WERI-Rb-1 (cell line): ENCODE measurements at places on chromosomes 7 and 10.

DNA sequence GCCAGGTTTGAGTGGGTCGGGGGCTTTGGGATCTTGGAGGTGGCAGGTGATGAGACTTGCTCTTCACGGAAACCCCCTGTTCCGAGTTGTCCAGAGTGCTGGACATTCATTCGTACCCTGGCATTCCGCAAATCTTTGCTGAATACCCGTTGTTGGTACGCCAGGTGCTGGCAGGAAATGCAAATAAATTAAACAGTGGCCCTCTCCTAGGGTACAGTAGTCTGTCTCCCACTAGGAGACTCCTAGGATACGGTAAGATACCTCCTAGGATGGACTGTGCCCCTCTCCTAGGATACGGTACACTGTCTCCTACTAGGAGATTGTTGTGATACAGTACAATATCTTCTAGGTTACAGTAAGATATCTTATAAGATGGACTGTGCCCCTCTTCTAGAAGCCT is 544 bp downstream of the SEC23IP start:
- no peak for DNase-seq

- DNase-seq, result no peak
These were observed 4.5 kb downstream of the KCNK18 start for GRCh38 chr10:117201826-117202225.

GRCh38 chr10:75304741-75305390 is 69.1 kb upstream of the COMTD1 start:
- DNase-seq, result no peak

DNA sequence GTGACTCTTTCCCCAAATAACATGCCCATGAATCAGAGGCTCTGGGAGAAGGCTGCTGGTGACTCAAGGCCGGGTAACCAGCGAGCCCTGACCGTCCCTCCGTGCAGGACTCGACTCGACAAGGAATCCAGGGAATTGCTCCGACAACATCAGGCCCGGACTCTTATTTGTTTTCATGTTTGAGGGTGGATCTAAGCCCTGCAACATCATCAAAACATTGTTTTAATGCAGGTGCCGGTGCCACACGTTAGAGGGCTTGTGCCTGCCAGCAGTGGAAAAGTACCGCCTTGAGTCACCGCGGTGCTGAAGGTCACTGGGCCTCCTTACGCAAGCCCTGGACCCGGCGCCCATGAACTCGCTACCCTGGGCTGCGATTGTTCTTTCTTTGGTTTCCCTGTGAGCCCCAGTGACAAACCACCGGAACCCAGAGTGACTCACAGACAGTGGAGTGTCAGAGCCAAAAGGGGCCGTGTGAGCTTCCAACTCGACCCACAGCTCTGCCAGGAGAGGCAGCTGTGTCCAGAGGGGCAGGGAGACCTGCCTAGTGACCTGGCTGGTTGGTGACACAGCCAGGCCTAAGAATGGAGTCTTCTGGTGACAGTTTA is 139.4 kb upstream of the SHH start:
- no peak for DNase-seq

GRCh38 chr7:118492466-118492865 is 268.0 kb downstream of the ANKRD7 start:
- no peak for DNase-seq

DNA sequence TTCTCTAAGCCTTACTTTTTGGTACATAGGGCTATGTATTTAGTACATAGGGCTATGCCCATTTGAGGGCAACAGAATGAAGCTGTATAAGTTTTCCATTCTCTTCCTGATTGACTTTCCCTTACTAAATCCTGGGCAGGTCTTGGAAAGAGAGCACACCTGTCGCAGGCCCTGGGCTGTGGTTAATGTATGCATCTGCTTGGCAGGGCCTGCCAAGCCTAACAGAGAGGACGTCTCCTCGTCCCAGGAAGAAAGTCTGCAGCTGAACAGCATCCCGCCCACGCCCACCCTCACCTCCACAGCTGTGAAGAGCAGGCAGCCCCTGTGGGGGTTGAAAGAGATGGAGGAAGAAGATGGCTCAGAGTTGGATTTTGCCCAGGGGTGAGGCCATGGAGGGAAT is 8.9 kb upstream of the PVRIG start:
- DNase-seq, result no peak

- DNase-seq, result no peak
These were observed 37.8 kb upstream of the EN2 start for GRCh38 chr7:155420116-155420515.

GRCh38 chr7:92586403-92586802 is 3.8 kb downstream of the FAM133B start:
- no peak for DNase-seq

GRCh38 chr7:7304705-7305450 is 122.5 kb downstream of the C1GALT1 start:
- DNase-seq, result no peak

GRCh38 chr10:120738658-120739057 is 112.5 kb upstream of the WDR11 start:
- no peak for DNase-seq

- DNase-seq, result no peak
These were observed 176.5 kb upstream of the FRMD4A start for GRCh38 chr10:14507176-14507575.

DNA sequence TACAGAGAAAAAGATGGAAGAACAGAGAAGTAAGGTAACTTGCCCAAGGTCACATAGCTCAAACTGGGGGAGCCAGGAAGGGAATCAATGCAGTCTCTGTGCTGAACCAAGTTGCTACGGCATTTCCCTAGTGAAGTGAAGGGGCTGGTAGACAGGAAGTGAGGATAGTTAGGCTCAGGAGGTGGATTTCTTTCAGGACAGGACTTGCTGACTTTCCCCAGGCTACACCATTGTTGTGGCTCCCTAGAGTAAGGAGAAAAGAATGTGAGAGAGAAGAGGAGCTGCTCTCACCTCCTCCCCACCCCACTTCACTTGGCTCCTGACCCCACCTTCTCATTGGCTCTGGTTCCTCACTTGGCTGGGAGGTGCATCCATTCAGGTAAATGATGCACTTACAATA is 316.9 kb downstream of the INHBA start:
- DNase-seq, result no peak

DNA sequence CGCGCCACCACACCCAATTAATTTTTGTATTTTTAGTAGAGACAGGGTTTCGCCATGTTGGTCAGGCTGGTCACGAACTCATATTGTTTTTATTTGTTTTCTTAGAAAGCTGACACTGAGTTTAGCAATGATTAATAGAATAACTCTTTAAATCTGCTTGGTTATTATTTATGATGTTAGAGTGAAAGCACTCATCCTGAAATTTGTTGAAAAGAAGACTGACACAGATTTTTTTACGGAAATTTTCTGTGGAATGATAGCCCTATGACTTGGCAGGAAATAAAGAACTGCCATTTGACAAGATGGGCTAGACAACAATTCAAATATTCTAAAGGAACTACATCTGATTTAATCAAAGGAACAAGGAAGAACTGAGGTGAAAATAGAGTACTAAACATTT is 4.3 kb upstream of the GSAP start:
- DNase-seq, result no peak

DNA sequence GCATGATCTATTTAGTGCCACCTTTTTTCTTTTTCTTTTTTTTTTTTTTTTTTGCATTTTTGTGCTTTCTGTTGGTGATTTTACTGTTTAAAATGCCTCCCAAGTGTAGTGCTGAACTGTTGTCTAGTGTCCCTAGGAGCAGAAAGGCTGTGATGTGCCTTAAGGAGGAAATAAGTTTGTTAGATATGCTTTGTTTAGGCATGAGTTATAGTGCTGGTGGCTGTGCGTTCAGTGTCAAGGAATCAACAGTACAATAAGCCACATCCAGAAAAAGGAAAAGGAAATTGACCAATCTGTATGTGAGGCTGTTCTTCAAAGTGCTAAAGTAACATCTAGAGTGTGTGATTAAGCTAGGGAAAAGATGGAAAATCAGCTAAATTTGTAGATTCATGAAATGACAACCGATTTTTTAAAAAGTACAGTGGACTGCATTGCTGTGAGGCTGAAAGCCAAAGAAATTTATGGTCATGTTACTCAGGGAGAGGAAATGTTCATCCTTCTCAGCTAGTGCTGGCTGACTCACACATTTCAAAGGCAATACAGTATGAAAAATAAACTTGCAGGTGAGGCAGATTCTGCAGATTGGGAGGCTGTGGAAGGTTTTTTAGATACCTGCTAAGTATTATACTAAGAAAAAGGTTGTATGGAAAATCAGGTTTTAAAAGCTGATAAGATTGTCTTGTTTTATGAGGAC is 122.7 kb upstream of the ADCY1 start:
- no peak for DNase-seq

DNA sequence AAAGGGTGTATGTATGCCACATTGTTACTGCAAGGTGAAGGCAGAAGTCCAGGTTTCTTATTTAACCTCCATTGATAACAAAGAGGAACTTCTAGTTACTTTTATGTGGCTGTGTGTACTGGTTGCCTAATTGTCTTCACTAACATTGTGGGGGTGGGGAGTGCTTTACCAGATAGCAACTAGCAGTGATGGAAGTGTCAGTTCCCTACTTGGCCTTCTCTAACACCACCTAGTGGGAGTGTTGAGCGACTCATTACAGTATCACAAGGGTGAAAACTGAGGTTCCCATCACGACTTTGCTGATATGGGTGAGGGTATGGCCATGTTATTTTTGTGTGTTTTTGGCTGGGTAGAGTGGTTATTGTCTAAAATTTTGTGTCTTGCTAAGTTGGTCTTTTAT is 274.4 kb downstream of the THSD7A start:
- peak; percentile 55 for DNase-seq

- DNase-seq, result no peak
These were observed 63.6 kb upstream of the SFMBT2 start for GRCh38 chr10:7474388-7474787.

GRCh38 chr7:13991791-13992595 is 2.5 kb upstream of the ETV1 start:
- DNase-seq, result no peak
